ENCODE measurements at places on chromosomes 2 and 18.

GRCh38 chr2:144675731-144676130, 155.8 kb upstream of the ZEB2 start:
- no peak for DNase-seq

- peak; percentile 31 for DNase-seq
Observed at GRCh38 chr2:100831831-100832230, 11.9 kb downstream of the NPAS2 start.

DNA sequence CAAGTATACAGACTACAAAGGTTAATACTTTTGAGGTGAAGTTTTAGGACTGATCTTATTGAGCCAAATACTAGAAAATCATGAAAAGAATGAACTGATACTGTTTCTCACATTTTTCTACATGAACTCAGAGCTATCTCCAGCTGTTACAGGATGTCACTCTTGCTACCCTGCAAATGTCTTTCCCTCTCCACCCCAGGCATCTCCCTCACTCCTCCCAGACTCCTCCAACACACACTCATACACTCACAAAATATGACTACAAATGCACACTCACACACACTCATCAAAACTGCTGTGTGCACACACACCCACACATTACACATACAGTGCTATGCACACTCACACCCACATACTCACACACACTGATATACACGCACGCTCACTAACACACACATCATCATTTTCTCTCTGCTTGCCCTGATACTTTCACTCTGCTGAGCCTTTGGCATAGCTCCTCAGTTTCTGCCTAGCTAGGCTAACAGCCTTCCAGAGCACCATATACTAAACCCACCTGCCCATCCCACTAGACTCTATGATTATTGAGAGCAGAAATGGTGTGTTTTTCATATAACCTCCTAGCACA, 273.3 kb downstream of the CD226 start:
- no peak for DNase-seq

DNA sequence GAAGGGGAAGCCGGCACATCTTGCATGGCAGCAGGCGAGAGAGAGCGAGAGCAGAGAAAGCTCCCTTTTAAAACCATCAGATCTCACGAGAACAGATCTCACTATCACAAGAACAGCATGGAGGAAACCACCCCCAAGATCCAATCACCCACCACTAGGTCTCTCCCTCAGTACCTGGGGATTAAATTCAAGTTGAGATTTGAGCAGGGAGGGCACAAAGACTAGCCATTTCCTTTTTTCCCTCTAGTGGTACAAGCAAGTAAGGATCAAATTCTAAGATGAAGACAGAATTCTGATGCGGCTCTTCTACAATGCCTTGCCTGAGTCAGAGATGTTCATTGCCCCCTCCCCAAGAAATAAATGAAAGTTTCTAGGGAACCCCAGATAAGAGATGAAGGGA, 45.6 kb upstream of the ANKRD44 start:
- no peak for DNase-seq

GRCh38 chr18:33495278-33495677, 54.8 kb upstream of the CCDC178 start:
- no peak for DNase-seq

- DNase-seq: peak; percentile 14
Observed at GRCh38 chr2:174325373-174326160, 9.2 kb upstream of the SP9 start.

GRCh38 chr2:234880551-234881211, 71.1 kb upstream of the SH3BP4 start:
- no peak for DNase-seq

DNA sequence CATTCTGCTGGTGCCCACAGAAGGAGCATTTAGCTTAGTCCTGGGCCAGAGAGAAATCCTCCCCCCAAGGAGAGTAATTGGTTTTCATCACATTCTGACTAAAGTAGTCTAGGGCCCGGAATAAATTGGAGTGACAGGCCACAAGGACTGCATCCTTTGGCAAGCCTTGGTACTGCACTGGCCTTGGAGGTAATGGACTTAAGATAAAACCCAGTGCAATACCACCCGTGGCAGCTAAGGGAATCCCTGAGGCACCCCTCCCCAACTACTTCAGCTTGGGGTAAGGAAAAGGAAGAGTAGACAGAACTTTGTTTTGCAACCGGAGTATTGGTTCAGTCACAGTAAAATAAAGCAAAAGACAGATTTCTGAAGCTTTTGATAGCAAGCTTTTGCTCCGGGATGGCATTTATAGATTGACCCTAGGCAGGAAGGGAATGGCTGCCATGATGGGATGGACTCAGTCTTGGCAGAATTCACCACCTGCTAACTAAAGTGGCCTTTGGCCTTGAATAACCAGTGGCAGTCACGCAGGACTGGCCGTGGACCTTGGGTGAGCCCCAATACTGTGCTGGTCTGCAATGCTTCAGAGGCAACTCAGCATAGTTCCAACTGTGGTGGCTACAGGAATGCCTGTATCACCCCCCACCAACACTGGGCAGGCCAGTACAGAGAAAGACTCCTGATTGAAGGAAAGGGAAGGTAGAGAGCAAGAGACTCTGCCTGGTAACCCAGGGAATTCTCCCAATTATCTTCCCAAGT, 14.1 kb downstream of the ORC4 start:
- no peak for DNase-seq

DNA sequence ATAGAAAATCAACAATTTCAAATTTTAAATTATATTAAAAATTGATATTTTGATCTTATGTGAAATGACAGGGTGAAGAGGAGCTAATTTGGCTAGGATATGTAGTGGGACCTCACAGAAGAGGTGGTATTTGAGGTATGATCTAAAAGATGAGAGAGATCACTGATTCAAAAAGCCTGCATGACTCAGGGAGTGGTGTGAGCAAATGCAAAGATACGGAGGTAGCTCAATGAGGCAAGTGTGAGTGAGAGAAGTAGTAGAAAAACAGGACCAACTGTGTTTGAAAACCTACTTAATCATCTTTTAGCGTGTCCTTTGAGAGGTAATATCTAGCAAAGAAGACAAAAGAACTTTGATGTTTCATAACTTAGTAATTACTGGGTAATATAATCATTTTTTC, 557.5 kb downstream of the DSC3 start:
- no peak for DNase-seq

GRCh38 chr18:3306391-3306790, 44.5 kb downstream of the MYL12B start:
- no peak for DNase-seq

DNA sequence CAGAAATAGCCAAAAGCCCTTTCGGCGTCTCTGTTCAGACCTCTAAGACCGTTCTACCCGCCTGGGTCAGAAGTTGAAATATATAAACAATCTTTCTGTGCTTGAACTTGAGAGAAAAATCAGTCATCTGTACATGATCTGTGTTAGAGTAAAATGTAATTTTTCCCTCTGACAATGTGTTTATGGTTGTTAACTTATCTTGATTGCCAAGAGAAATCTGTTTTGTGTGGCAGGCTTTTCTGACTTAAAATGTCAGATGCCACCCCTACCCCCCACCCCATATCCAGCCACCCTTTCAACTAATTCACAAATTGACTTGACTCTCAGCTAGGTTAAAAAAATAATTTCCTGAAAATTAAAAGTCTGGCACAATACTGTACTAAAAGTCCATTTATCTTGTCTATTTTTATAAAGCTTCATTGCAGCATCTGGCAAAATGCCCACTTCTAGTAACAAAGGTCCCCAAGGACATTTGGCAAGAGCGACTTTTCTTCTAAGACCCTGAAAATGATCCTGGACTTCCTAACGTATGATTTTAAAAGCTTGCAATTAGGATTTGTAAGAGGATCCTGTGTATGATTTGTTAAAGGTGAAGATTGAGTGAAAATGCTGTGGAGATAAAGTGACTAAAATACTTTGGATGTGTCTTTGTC, 304.2 kb downstream of the EPHA4 start:
- no peak for DNase-seq

DNA sequence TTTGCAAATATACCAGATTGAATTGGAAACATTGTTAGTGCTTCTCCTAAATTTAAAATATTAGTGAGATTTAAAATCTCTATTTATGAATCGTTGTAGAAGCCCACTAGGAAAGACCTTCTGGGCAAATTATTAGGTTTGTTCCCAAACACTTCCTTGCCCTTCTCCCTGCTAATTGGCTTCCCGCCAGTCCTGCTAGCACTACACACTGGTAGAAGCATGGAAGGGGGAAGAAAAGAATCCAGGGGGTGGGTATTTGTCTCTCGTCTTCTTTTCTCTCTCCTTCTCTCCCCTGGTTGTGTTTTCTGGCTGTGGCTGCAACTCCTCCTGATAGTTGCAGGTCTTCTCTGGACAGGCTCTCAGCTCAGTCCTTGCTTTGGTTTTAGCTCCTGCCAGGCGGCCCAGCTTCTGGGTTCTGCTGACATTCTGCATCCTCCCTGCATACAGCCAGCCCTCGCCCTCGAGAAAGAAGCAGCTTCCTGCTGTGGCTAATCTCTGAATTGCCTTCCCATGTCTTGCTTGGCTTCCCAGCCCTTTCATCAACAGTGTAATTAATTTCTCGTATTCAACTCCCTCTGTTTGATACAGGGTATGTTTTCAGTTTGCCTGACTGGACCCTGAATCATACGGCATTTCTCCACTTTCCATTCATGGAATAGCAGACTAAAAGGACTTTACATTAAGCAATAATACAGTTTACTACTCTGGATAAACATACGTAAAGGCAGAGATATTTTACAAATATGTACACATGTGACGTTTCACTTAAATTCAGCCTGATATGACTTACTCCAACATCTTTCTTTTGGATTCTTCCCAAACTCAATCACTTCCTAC, 6.9 kb upstream of the PARD3B start:
- no peak for DNase-seq

DNA sequence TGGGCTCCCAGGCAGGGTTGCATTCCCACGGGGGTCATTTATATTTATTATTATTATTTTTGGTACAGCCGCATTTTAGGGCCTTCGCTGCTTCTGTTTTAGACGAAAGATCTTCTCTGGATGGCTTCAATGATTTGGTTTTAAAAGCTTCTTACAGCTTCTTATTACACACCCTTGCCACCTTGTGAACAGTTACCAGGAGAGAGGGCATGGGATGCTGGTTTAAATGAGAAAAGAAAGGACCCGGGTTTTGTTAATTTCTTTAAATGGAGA, 1.7 kb downstream of the SH3RF3 start:
- DNase-seq: no peak

- DNase-seq: no peak
Observed at GRCh38 chr2:128639120-128639477, 320.4 kb upstream of the HS6ST1 start.

DNA sequence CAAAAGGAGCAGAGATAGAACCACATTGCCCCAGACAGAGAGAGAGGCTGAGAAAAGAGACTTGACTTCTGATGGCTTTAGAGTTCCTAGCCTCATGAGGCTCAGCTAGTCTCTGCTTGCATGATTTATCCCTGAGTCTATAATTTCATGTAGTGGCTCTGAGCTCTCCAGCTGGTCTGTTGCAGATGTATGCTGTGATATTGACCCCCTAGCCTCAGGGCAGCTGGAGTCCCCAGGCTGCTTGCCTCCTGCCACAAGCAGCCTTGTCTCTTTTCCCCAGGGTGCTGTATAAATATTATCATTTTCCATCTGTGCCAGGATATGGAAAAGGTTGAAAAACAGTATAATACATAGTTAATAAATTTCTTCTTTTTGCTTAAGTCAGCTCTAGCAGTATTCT, 467.6 kb upstream of the CWC22 start:
- no peak for DNase-seq

- DNase-seq: no peak
Observed at GRCh38 chr2:200496696-200497095, 13.2 kb downstream of the KCTD18 start.

- no peak for DNase-seq
Observed at GRCh38 chr2:231159306-231159705, 34.5 kb upstream of the HTR2B start.

- no peak for DNase-seq
Observed at GRCh38 chr2:377414-377813, 89.5 kb upstream of the ALKAL2 start.

GRCh38 chr2:177516824-177517544, 124.4 kb downstream of the AGPS start:
- peak; percentile 54 for DNase-seq

DNA sequence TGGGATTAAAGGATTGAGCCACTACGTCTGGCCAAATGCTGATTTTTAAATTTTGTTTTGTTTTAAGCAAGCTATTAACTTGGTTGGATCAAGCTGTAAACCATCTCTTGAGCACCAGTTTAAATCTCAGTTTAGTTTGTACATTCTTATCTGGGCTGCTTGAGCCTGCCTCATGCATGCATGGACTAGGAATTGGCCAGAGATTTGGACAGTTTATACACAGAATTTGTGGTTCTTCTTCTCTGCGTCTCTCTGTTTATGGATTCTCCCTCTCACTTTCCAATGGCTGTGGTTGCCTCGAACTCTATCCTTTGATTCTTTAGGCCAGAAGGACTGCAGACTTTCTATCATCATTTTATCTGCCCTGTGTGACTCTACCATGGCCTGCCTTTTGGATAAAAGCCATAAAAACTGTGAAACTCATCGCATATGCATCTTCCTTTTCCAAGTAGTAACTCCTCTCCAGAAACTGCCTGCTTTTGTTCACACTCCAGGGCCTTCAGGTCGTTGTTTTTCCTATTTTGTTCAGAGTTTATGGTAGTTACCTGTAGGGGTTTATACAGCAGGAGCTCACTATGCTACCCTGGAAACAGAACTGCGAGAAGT, 32.5 kb upstream of the PLB1 start:
- no peak for DNase-seq

- DNase-seq: no peak
Observed at GRCh38 chr2:3121601-3122000, 256.0 kb downstream of the EIPR1 start.

DNA sequence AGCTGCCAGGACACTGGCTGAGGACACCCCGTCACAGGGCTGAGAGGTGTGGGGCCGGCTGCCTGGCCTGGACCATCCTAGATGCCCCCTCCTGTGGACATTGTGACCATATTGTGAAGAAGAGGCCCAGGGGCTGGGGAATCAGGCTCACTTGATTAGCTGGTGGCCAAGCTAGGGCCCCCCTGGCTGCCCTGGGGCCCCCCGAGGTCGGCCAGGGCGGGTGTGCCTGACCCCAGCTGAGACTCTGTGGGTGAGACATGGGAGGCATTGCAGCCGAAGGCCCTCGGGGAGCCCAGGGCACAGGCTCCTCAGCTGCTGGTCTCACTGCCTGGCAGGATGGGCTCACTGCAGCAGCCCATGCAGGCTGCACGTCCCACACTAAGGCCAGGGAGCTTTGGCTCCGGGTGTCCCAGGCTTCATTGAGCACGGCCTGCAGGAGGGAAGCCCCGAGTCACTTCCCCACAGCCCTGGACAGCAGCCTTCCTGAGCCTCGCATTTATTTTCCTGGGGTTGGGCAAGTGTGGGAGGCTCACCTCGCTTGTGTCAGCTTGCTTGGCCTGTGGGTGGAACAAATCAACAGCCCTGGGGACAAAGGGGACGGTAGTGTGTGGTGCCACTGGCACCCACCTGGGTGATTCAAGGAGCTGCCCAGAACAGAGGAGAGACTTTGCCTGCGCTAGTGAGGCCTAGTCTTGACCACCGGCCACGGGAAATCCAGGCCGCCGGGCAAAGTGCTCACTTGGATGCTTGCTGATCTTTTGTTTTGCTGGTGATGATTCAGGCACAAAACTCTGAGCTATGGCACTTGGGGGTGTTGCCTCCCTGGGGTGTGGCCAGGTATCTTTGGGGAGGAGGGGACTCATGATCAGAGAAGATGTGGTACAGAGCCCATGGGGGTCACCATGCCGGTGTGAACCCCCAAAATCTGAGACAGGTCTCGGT, 1.3 kb downstream of the GAL3ST2 start:
- DNase-seq: no peak
